Fibroblast of the aortic adventitia (primary cell): ENCODE measurements at places on chromosomes 3 and 15. TPM values are rescaled to one million over a fixed set of nuclear protein-coding genes. Genes with fewer than 3 reads are reported as not detected.

The BCL2A1 gene
- 0.81 TPM in 1 of 2 replicates, not detected in the other for total RNA-seq

The FBXL22 gene
- 0.54 and 0.65 TPM in 2 replicates for total RNA-seq

The POLR2H gene
- total RNA-seq: 70.1 and 127 TPM in 2 replicates

The CPA3 gene
- 0.18 and 1.6 TPM in 2 replicates for total RNA-seq

The ARPIN gene
- 17.6 and 23.0 TPM in 2 replicates for total RNA-seq

The RETNLB gene
- not detected in 2 replicates for total RNA-seq

The HIGD2B gene
- not detected in 2 replicates for total RNA-seq

The ACSBG1 gene
- under 0.01 TPM in 1 of 2 replicates, not detected in the other for total RNA-seq

The MST1R gene
- total RNA-seq: 0.81 and 1.3 TPM in 2 replicates

The DPPA4 gene
- total RNA-seq: not detected in 2 replicates

The SPATA12 gene
- total RNA-seq: 0.09 TPM in 1 of 2 replicates, not detected in the other
